ENCODE measurements at places on chromosomes 3 and 15.

GRCh38 chr3:72043204-72044133 lies 258.5 kb upstream of the PROK2 start:
- no peak for DNase-seq

DNA sequence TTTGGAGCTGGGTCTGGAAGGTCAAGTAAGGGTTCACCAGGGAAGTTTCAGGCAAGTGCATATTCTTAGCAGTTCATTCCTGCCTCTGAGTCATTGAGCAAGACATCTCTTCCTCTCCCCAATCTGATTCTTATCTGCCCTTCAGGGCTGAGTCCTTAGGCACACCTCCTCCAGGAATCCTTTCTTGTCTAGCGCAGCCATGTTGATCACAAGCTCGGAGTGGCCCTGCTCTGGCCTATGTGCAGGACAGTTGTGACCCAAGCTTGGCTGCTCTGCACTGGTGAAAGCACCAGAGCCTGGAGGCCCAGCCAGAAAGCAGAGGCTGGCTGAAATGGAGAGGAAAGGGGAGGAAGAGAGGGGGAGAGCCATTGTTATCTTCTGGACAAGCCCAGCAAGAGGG lies 30.9 kb upstream of the MRPS22 start:
- no peak for DNase-seq

DNA sequence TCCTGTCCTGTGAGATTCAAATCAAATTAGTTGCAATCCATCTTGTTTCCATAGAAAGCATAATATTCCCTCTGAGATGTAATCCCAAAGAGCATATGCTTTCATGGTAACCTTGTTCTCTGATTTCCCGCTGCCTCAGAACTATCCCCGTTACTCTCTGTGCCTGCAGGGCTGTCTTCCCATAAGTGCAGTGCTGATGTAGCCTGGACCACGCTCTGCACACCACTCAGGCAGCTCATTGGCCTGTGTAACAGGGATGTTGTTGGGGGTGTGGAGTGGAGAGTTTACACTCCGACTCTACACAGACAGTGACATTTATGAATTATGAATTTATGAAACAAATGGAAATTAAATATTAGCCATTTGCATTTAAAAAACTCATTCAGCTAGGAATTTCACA lies 33.6 kb upstream of the CNTN3 start:
- no peak for DNase-seq

GRCh38 chr3:72942427-72942826 lies 54.2 kb upstream of the PPP4R2 start:
- DNase-seq, result no peak

GRCh38 chr3:42262525-42262924 lies 3.5 kb downstream of the CCK start:
- no peak for DNase-seq

DNA sequence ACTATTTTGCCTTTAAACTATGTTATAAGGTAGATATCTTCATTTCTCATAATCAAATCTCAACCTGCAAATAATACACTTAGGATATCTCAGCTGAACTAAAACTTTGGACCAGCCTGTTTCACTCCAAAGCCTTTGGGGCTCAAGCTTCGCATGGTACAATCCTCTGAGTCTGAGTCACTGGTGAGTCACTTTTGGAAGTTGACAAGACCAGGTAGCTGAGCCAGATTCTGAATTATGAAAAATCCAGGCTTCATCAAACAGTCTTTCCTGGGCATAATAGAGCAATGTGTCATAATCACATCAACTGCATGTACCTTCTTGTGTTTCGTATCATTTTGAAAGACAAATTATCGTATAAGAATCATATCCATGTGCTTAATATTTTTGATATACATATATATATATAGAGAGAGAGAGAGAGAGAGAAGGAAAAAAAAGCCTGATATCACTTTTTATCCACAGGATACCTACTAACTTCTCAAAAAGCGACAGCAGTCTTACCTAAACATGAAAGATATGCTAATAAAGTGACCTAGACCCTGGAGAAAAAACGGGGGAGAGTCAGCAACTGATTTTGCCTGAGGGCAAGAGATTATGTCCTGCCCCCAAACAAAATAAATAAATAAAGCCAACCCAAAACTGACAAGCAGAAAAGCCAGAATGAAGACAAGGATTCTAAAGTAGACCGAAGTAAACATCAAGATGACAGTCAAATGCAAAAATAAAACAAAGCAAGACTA lies 263.9 kb upstream of the TGFBR2 start:
- DNase-seq, result no peak

- DNase-seq, result no peak
Observed at GRCh38 chr15:74807282-74807681, 5.4 kb upstream of the LMAN1L start.

DNA sequence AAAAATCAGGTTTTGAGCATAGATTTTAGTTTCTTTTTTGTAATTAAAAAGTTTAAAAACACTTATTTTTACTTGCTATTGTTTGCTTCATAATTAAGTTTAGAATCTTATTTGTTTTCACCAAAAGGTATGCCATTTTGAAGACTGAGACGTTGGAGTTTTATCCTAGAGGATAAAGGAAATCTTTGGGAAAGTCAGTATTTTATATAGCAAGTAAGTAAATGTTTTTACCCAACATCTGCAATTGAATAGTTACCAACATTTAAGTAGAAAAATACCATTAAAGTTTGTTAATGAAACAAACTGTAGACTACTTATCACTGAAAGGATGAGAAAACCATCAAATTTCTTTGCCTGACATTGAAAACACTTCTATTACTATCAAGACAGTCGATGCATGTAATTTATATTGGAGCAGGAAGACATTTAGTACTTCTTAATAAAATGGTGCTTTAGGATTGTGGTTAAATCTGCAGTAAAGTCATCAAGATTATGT lies 14.0 kb upstream of the CHD2 start:
- no peak for DNase-seq

- DNase-seq, result no peak
Observed at GRCh38 chr3:54698054-54698453, 229.8 kb downstream of the LRTM1 start.

DNA sequence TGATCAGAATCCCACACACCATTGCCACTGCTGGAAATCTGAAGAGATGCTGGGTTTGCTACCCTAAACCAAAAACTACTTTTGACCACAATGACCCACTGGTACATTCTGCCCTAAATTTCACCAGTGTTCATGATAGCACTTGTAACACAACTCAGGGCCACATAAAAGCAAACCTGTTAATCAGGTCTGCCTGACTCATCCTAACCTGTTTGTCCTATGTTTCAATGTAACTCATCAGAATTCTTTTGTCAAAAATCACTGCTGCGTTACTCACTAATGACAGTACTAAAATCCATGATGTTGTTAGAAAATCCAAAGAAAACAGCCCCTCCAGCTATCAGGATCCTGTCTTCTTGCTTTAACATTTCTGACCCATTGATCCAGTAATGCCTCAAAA lies 55.6 kb upstream of the XCR1 start:
- DNase-seq, result no peak

- no peak for DNase-seq
Observed at GRCh38 chr3:13513051-13513912, 33.2 kb downstream of the HDAC11 start.

DNA sequence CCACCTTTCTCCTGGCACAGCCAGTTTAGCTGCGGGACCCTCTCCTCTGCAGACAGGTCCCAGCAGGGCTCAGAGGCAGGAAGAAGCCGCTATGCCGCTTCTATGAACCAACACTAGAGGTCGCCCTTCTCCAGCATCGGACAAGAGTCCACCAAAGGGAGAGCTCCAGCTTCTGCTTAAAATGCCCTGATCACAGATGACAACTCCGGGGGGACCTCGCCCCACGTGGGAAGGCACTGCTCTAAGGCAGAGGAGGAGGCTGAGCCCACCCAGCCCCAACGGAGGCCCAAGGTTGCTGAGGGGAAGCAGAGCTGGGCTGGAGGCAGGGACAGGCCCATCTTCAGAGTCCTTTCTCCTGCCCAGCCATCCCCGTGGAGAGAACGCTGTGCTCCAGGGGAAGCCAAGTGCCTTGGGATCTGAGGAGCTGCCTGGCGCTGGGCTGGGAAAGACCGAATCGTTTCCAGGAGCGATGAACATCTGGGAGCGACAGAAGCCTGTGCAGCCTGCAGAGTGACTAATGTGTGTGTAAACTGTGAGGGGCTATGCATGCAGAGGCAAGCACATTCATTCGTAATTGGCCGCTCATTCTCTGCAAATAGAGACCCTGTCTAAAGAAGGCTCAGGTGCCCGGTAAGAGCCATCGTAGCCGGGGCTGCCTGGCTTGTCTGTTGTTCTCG lies 43.5 kb upstream of the BDH1 start:
- peak; percentile 66 for DNase-seq

DNA sequence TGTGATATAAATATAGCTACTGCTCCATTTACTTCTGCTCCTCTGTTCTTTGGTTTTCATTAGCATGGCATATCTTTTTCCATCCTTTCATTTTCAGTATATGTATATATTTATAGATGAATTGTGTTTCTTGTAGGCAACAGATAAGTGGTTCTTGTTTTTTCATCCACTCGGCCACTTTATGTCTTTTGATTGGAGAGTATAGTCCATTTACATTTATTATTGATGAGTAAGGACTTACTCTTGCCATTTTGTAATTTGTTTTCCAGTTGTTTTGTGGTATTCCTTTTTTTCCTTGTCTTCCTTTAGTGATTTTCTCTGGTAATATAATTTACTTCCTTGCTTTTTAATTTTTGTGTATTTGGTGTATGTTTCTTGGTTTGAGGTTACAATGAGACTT lies 26.8 kb upstream of the COPB2 start:
- no peak for DNase-seq

DNA sequence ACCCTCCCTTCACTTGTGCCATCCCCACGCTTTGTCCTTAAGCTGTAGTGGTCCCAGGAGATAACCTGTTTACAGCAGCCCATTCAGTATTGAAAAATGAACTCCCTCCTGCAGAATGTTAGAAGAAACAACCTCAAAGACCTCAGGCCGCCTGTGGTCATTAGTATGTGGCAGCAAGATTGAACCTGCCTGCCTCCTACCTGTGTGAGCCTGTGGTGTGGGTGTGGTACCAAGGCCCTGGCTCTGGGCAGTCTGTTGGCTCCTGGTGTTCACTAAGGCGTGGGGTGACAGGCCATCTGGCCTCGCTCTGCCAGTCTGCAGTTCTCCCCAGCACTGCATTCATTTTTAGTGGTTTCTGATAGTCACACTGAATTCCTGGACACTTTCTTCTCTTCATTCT lies 21.0 kb downstream of the LSM3 start:
- no peak for DNase-seq

DNA sequence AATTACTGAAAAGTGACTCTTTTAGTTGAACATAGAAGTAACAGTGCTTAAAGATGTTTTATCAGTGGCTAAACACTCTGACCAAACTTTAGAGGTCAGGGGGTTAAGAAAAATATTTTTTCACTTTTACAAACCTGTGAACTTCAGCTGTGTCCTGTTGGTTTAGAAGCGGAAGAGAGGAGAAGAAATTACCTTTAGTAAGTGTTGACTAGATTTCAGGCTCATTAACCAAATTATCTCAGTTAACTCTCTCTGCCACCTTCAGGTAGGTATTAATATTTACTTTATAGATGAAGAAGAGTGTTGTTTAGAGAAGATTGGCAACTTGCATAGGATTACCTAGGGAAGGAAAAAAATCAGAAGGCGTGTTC lies 151.9 kb upstream of the CMC1 start:
- no peak for DNase-seq

GRCh38 chr15:28946803-28947202 lies 61.0 kb downstream of the APBA2 start:
- no peak for DNase-seq

- DNase-seq, result peak; percentile 87
Observed at GRCh38 chr3:186108941-186109865, at the start of gene ETV5. Gene ETV5, minus strand, starts transcription at chr3:186109089. Its CDS starts 3,221 bp downstream, at chr3:186105868.

DNA sequence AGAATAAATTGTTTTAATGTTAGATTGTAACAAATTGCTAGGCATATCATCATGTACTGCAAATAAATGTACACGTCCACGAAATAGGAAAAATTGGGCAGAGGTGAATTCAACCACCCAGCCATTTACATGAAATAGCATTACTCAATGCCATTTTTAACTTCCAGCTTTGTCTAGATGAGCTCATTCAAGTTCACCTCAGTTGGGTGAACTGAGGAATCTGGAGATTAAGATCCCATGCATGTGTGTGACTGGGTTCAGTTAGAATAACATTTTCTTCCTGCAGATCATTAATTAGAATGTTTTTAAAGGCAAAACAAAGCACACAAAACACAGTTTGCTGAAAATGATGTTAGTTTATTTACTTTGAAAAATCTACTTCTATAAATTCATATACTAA lies 767.8 kb upstream of the GOLIM4 start:
- DNase-seq, result no peak

DNA sequence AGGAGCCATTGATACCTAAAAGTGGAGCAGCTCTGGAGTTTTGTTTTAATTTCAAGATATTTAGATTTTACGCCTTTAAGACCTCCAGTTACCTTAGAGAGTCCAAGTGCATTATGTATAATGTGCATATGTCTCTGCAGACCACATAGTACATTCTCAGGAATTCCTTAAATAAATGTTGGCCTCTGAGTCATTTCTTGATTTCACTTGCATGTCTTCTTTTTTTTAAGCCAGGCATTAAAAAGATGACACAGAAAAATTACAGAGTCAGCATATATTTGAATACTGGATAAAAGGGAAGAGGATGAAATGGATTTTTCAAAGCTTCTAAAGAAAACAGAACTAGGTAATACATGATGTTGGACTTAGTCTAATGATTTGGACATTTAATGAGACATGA lies 125.2 kb downstream of the TMCO5A start:
- no peak for DNase-seq

DNA sequence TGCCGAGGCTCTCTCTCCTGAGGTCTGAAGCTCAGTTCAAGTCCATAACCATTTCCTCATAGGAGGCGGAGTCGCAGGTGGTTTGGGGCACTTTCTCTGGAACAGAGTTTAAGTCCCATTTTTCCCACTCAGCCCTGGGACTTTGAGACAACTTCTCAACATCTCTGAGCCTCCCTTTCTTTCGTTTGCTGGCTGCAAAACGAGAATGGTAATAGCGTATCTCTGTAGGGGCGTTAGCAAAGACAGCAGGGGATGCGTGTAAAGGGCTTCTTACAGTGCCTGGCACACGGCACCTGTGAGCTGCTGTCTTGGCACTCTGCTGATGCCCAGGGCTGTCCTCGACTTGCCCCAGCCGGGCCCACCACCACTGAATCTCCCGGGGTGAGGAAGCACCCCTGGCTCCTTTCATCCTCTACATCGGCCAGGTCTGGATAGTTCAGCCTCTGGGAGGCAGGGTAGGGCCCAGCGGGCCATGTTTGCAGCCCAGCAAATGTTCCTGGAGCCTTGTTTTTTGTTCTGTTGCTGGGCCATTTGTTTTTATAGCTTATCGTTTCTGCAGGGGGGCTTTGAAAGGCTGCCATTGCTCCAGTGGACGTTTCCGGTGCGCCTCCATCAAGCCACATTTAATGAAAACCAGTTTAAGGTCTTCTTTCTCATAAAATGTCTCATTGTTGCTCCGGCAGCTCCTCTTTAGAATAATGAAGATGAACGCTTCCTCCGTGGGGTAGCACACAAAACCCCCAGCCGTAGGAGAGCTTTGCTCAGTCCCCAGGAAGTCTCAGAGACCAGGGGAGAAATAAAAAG lies 60.0 kb upstream of the WNT5A start:
- no peak for DNase-seq

- DNase-seq, result no peak
Observed at GRCh38 chr3:177104299-177104992, 92.8 kb downstream of the TBL1XR1 start.

- DNase-seq, result no peak
Observed at GRCh38 chr3:59189939-59190338, 140.1 kb upstream of the CFAP20DC start.
